ENCODE measurements at places on chromosomes 11 and 22.

GRCh38 chr22:26586556-26587325 is 3.2 kb downstream of the TPST2 start:
- DNase-seq, result no peak

- no peak for DNase-seq
Observed at GRCh38 chr22:46929710-46930204, 167.3 kb downstream of the TBC1D22A start.

DNA sequence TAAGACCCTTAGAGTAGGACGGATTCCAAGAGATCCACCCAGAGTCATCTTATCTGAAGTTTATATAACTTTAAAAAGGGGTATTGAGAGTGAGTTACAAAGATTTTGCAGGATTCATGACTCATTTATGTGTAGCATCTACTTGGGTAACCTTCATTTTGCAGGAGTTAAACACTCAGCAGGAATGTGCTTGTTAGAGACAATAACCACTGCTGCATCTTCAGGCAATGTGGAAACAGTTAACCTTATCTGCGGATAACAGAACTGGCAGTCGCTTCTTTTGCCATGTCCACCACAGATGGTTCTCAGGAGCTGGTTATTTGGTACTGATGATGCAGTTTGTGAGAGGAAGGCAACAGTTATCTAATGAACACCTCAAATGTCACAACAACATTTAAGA is 417.9 kb upstream of the DDI1 start:
- no peak for DNase-seq

- no peak for DNase-seq
Observed at GRCh38 chr11:134441281-134441680, 29.2 kb upstream of the B3GAT1 start.

DNA sequence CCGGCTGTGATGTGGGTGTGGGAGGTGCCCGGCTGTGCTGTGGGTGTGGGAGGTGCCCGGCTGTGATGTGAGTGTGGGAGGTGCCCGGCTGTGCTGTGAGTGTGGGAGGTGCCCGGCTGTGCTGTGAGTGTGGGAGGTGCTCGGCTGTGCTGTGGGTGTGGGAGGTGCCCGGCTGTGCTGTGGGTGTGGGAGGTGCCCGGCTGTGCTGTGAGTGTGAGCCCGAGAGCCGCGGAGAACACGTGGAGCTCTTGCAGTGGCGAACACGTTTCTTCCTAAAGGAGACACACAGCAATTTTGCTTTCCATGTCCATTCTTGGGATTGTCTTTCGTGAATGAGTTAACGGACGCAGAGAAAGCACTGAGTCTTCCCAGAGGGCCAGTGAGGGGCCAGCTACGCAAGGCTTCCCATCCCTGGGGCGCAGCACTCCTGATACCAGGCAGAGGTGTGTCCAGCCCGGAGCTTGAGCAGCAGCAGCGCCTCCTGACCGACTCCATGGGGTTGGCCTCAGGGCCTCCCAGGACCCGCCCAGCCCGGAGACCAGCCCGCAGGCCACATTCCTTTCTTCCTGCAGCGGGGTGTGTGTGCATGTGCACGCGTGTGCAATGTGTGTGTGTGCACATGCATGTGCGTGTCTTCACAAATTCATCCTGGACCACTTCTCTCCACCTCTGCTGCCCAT is 245.0 kb upstream of the B3GAT1 start:
- DNase-seq, result no peak

DNA sequence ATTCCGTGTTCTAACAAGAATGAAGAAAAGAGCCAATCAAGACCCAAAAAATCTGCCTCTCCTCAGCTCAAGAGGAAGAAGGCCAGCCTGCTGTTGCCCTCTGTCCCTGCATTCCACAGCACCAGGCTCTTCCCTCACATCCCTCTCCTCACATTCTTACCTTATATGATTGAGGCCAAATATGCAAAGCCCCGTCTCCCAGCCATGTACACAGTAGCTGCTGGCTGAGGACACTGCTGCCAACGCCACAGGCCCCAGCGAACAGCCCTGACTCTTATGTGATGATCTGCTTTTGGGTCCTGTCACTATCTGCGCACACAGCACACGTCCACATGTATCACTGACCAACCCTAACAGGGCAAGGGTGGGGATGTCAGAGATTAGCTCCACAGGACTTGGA is 60.2 kb downstream of the MICAL3 start:
- DNase-seq, result no peak

- no peak for DNase-seq
Observed at GRCh38 chr11:88188251-88188931, 13.1 kb upstream of the RAB38 start.

DNA sequence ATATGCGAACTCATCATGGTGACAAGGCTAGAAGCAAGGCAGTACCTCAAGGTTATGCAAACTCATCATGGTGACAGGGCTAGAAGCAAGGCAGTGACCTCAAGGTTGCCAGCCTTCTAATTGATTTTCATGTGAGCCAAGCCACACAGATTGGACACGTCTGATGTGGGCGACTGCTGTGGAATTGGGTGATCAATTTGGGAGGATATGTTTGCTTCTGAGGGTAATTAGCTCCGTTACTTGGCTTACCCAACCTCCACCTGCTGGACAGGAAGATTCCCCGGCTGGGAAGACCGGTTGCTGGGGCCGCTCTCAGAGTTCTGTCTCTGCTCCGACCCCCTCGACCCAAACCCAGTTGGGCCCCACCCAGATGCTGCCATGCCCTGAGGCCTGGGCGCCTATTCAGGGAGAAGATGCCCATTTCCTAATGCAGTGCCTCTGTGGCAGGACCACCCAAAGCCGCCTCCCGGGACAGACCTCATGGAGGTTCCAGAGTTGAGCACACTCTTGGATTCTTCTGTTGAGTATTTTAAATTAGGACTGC is 69.9 kb upstream of the SHANK2 start:
- DNase-seq, result no peak

- DNase-seq, result no peak
Observed at GRCh38 chr11:11535611-11536010, 86.2 kb downstream of the GALNT18 start.

DNA sequence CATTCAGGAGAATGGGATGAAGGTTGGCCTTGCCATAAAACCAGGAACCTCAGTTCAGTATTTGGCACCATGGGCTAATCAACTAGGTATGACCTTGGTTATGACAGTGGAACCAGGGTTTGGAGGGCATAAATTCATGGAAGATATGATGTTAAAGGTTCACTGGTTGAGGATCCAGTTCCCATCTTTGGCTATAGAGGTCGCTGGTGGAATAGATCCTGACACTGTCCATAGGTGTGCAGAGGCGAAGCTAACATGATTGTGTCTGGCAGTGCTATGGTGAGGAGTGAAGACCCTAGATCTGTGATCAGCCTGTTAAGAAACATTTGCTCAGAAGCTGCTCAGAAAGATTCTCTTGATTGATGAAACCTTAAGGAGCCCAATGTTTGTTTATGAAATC is 5.7 kb downstream of the NF2 start:
- no peak for DNase-seq

DNA sequence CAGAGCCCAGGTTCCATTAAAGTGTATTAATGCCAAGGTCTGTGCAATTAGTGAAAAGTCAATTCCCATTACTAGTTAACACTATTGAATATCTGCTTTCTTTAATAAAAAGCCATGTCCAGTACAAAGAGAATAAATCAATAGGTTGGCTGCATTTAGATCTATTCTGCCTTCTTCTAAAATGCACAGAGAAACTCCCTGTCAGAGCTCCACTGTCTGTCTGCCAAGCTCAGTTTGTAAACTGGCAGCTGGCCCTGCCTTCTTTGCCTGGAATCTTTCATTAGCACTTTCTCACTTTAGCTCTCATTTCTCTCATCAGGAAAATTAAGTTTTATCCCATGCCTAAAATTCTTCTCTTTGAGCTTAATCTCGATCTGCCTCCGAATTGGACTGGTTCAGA is 35.6 kb downstream of the ARL14EP start:
- no peak for DNase-seq

- no peak for DNase-seq
Observed at GRCh38 chr22:35611200-35611890, 5.8 kb downstream of the MB start.

DNA sequence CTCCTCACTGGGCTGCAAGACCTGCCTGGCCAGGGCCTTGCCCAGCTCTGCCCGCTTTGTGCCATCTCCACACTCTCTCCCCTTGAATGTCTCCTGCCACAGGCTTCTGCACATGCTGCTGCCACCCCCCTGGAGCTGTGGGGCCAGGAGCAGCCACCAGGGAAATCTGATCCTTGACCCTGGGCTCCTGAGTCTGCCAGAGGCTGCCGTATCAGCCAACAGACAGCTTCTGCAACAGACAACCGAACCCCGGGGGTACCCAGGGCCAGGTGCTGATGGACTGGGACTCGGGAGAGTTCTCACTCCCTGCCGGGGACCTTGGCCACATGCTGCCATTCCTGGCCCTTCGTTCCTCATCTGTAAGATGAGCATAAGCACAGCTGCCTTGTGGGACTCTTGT is 3.3 kb upstream of the PPARA start:
- DNase-seq, result no peak

DNA sequence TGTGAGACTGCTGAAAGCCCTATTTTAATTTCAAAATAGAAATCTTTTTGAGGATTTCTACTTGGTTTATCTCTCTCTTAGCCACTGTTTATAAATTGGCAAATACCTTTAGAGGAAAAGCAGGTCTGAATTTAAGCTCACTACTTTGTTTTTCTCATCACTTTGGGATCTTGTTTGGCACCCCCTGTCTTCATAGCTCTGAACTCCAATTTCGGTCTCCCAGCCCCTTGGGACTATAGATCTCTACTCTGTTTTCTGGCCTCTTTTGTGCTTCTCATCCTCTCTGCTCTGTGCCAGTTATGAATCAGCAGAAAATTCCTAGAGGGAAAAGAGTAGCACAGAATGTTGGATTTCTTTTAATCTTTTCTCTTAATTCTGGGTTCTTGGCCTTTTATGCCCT is 118.3 kb downstream of the CYP2R1 start:
- DNase-seq, result no peak

DNA sequence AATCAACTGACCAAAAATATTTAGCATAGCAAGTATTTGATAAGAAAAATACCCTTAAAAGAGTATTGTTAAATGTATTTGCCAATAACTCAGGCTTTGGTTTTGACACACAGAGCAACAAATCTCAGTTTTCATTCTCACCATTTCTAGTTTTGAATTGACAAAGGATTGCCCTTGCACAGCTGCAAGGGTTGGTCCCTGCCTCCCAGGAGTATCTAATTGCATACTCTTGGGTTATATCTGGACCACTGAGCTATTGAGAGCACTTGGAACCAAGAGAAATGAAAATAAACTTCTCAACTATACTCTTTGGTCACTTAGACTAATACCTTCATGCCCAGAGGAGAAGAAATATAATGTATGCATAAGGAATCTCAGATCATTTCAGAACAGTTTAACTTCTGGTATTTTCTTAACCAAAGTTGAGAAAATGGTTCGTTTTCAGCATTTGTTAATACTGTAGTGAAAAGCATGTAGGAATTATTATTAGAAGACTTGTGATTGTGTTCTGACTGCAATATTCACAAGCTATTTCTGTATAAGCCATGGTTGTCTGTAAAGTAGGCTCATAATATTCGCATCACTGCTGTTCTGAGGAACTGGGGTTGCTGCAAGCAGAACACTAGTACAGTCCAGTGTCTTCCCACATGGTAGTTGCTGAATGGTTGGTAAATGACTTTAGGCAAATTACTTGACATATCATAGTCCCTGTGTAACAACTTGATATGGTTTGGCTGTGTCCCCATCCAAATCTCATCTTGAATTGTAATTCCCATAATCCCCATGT is 7.9 kb downstream of the C2CD3 start:
- DNase-seq, result no peak

- no peak for DNase-seq
Observed at GRCh38 chr22:27094633-27095308, 437.4 kb downstream of the MIAT start.

- no peak for DNase-seq
Observed at GRCh38 chr11:74543991-74544390, 48.4 kb upstream of the POLD3 start.

DNA sequence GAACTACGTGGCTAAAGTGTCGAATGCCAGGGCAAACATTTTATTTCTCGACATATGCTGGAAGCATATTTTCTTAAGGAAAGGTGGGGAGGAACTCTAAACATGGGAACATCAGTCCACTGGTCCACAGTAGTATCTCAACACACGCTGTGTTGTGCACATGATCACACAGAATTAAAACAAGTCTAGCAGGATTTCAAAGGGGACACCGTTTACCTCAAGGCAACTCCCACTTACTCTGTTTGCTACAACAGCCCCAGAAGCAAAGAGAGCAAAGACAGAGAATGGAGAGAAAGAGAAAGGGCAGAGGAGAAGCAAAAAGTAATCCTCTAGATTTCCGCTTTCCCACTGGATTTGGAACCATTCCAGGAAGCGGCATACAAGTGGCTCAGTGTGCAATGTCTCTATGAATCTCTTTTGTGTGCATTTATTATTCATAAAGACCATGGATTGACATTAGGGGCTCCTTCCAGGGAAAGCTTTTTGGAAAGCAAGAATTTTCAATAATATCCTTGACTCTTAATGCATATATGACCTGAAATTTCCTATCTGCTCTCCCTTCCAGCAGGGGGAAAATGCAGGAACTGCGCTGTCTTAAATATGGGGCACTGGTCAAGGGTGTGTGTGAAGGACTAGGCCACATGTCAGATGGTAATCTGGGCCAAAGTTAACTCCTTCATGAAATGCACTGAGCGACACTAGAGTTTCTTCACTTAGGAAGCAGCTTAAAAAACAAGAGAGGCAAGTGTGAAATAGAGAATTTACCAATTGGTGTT is 34.8 kb upstream of the CCDC34 start:
- DNase-seq, result no peak

- DNase-seq, result no peak
Observed at GRCh38 chr22:42184852-42185251, 54.2 kb upstream of the CYP2D6 start.

DNA sequence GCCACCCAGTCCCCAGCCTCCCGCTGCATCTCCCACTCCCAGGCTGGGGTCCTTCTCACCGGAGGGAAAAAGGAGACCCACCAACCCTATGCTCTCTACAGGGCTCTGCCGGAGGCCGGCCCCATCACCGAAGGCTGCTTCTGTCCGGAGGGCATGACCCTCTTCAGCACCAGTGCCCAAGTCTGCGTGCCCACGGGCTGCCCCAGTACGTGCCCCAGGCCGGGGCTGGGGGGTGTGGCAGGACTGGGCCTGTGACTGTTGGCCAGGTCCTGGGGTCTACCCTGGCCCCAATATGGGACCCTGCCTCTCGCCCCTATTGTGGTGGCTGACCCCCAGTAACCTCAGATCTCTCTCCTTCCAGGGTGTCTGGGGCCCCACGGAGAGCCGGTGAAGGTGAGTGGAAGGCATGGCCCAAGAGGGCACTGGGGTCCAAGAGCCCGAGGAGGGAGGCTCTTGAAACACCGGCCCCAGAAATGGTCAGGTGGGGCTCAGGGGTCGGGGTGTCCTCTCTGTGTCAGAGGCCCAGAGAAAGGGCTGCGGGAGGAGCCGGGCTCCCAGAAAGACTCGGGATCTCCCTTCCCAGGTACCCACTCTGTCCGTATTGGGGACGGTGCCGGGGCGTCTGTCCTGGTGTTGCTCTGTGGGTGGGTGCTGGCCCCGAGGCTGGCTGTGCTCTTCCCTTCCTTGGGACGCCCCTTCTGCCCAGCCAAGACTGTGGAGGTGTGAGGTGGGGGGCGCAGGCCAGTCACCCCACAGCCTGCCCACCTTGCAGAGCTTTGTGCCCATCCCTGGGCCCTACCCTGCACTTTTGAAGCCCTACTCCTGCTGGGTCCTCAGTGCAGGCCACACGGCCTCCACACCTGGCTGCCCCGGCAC is 26.1 kb upstream of the MUC5B start:
- DNase-seq, result no peak
